ENCODE measurements at places on chromosomes 12 and 14.

DNA sequence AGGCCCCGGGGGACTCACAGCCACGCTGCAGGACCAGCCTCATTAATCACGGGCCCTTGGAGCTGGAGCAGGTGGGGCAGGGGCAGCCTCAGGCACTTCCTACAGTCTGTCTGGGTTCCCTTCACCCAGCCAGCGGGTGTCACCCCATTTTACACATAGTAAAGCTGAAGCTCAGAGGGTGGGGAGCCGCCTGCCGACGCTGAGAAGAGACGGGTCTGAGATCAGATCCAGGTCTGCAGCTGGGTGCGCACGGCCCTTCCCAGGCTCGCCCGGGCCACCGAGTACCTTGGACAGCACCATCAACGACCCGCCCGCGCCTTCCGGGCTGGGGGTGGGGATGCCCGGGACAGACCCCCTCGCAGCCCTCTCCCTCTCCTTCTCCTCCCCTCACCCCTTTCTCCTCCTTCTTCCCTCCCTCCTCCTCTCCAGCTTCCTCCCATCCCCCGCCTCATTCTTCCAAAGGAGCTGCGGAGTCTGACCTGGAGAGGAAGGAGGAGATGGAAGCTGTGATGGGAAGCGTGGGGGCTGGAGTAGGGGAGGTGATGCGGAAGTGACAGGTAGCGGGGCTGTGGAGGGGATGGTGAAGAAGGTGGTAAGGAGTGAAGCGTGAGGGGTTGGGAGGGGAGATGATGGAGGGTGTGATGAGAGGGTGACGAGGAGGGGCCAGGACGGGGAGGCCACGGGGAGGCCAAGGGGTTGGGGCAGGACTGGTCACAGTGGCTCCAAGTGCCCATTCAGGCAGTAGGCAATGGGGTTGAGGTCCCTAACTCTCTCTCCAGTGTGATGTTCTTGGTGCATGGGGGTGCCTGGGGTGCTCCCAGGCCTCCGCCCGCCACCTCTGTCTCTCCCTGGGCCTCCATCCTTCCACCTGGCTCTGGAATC, 8.8 kb downstream of the DTX1 start:
- no peak for DNase-seq

- DNase-seq = no peak
Observed at GRCh38 chr14:33966276-33966675, 15.4 kb upstream of the EGLN3 start.

GRCh38 chr12:67714648-67715047, 66.1 kb downstream of the DYRK2 start:
- no peak for DNase-seq

- DNase-seq = no peak
Observed at GRCh38 chr14:33414041-33414440, 475.4 kb downstream of the NPAS3 start.

DNA sequence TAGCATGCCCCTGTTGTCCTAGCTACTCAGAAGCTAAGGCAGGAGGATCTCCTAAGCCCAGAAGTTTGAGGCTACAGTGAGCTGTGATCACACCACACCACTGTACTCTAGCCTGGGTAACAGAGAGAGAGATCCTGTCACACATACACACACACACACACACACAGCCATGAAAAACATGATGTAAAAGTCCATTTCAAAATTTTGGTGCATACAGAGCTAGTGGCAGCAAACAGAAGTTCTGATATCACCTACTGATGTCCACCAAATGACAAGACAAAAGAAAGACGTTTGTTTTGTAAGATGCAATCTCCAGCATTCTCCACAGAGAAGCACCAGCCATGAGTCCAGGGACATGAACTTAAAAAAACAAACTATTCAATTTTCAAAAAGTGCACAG, 15.9 kb downstream of the AREL1 start:
- DNase-seq = no peak

DNA sequence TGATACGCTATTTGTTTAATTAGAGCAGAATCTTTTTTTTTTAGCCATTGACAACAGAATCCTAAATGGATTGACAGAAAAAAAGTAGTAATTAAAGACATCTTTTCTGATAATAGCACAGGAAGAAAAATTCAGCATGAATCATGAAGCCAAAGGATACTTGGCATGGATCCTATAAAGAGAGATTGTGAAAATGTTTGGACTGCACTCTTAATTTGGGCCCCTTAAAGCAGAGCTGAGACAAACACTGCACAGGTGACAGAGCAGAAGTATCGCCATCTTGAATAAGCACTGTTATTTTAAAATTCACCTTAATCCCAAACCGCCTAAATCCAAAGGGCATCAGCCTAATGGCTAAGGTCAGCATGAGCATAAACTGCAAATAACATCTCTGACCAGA, 48.8 kb upstream of the SEL1L start:
- DNase-seq = no peak

Data from left forelimb (tissue), 1 donor.